ENCODE measurements at places on chromosomes 3 and 15.

DNA sequence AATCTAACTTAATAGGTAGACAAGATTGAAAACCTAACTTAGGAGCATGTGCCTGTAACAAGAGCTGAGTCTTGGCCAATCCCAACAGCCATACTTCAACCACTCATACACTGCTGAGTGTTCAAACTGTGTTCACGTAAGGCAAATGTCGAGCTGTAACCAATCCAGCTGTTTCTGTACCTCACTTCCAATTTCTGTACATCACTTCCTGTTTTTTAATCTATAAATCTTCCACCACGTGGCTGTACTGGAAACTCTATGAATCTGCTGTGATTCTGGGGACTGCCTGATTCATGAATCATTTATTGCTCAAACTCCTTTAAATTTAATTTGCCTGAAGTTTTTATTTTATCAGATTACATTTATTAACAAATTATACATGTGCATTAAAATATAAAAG, 44.6 kb upstream of the NEDD4 start:
- DNase-seq, result no peak

- no peak for DNase-seq
Measured at GRCh38 chr3:188539037-188539436, 385.1 kb downstream of the LPP start.

DNA sequence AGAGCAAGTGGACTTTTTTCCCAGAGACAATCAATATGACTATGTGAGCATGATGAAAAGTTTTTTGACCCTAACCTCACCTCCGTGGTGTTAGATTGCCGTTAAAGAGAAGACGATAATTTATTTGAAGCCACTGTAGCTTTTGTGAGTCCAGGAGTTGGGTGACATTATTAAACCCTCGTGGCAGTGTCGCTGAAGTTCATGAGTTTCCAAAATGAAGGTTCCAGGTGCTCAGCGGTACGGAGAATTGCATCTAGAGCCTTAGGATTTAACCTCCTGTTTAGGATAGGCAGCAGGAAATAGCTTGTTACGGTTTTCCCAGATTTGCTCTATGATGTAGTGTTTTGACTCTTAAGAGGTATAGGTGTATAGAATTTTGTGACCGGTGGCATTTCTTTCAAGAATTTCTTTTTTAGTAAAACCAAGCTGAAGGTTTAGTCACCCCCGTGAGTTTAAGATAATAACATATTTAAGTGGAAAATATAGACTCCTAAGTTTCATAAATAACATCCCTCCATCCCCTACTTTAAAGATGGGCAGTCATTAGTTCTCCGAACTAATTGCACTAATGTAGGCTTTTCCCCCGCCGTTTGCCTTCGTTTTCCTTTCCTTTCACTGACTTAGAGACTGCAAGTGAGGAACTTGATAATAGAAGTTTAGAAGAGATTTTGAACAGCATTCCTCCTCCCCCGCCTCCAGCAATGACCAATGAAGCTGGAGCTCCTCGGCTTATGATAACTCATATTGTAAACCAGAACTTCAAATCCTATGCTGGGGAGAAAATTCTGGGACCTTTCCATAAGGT, 2.0 kb downstream of the SMC4 start:
- no peak for DNase-seq

- no peak for DNase-seq
Measured at GRCh38 chr3:4995500-4996053, 16.3 kb downstream of the BHLHE40 start.

DNA sequence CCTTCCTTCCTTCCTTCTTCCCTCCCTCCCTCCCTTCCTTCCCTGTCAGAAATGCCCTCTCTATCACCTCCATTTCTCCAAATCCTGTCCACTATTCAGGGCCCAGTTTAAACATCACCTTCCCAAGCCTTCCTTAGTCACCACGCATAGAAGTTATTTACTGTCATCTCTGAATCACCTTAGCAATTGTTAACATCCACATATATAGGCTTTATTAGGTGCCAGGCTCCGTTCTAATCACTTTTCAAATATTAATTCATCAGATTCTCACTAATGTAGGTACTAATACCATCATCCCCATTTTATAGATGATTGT, 1.1 kb upstream of the MAGEF1 start:
- no peak for DNase-seq

- no peak for DNase-seq
Measured at GRCh38 chr3:163547014-163547685, 1531.1 kb downstream of the SI start.

DNA sequence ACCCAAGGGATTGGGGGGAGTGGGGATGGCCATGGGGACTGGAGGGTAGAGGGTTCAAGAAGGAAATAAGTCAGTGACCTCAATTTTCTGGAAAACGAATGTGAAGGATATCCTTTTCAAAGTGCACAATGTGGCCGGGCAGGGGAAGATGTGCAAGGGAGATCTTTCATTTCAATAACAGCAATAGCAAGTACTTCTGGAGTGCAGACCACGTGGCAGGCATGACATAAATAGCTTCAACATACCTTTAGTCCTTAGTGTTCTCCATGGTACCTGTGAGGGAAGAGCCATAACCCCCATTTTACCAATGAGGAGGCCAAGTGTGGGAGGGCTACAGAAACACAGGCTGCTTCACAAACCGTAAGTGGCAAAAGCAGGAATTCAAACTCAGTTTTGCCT, 138.7 kb downstream of the FOXP1 start:
- no peak for DNase-seq

- peak; percentile 6 for DNase-seq
Measured at GRCh38 chr15:70308011-70308734, 210.5 kb upstream of the TLE3 start.

GRCh38 chr3:195210266-195210973, 60.5 kb downstream of the XXYLT1 start:
- DNase-seq, result no peak

DNA sequence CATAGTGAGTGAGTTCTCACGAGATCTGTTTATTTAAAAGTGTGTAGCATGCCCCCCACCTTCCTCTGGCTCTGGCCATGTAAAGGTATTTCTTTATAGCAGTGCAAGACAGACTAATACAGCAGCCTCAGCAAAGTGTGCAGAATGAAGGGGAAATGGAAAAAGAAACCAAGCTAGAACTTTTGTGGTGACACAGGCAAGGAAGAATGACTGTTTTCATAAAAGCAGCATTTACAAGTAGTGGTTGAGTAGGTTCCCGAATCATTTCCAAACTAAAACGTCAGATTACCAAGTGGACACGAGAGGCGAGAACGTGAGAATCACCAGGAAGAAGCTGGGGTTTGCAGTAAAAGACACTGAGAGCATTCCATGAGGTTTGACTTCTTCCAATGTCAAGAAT, 100.2 kb upstream of the AKAP13 start:
- DNase-seq, result no peak

- no peak for DNase-seq
Measured at GRCh38 chr15:64205202-64205601, 42.4 kb upstream of the PPIB start.

GRCh38 chr3:88324788-88325187, 175.0 kb downstream of the C3orf38 start:
- DNase-seq, result no peak

DNA sequence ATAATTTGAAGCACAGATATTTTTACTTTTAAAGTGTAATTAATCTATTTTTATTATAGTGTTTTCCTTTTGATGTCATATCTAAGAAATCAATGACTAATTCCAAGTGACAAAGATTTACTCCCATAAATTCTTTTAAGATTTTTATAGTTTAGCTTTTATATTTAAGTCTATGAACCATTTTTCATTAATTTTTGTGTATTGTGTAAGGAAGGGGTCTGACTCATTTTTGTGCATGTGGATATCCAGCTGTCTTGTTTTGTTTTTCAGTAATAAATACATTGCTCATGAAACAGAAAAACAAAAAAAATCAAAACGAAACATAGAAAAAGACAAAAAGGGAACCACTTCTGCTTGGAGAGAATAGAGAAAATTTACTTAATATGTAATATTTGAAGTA, 145.1 kb downstream of the EPHA6 start:
- no peak for DNase-seq

- no peak for DNase-seq
Measured at GRCh38 chr3:21624524-21624923, 126.5 kb downstream of the ZNF385D start.

- DNase-seq, result no peak
Measured at GRCh38 chr3:192597506-192597905, 129.8 kb downstream of the FGF12 start.

- no peak for DNase-seq
Measured at GRCh38 chr3:31483776-31484175, 48.9 kb upstream of the STT3B start.

DNA sequence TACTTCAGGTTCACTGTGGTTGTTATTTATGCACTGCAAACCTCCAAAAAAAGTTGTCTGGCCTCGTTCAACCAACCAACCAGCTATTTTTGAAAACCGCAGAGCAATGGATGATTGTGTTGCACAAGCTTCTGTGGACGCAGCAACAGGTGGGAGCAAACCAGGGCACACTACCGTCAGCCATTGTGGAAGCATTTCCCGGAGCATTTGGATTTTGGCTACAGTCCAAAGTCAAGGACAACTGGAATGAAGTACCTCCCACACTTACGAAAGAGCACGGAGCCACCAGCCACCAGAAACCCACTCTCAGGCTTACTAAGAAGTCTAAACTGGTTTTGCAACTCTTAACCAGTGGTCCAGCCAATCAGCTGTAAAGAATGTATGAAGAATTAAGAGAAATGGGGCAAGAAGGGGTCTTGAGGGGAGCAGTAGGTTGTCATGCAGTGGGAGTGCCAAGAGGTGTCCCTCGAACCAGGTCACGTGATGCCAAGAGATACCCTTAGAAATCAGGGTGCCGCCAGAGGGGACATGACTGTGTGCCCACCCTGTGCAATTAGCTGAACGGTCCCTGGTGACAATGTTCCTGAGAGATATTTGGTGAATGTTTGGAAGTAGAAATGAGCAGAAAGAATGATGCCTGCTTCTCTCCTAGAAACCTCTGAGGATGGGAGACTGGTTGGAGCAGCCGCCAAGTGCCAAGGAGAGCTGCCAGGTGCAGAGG, 68.9 kb upstream of the PCSK6 start:
- no peak for DNase-seq

DNA sequence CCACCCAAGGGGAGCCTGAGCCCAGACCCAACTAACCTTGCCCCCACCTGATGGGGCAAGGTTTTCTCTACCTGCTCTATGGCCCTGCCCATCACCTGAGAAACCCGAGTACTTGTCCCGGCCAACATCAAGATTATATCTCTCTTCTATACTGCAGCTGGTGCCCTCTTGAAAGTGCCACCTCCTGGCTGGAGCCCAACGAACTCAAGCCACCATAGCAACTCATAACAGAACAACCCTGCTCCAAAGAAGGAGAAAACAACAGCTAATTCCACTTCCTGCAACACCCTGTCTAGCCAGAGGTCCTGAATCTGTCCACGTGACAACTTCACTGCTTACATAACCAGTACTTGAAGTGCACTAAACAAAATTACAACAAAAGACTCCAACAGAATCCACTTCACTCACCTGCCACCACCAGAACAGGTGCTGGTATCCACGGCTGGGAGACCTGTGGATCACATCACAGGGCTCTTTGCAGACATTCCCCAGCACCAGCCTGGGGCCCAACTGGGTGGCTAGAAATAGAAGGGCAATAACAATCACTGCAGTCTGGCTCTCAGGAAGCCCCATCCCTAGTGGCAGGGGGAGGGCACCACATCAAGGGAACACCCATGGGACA, 49.2 kb downstream of the PIERCE2 start:
- no peak for DNase-seq

DNA sequence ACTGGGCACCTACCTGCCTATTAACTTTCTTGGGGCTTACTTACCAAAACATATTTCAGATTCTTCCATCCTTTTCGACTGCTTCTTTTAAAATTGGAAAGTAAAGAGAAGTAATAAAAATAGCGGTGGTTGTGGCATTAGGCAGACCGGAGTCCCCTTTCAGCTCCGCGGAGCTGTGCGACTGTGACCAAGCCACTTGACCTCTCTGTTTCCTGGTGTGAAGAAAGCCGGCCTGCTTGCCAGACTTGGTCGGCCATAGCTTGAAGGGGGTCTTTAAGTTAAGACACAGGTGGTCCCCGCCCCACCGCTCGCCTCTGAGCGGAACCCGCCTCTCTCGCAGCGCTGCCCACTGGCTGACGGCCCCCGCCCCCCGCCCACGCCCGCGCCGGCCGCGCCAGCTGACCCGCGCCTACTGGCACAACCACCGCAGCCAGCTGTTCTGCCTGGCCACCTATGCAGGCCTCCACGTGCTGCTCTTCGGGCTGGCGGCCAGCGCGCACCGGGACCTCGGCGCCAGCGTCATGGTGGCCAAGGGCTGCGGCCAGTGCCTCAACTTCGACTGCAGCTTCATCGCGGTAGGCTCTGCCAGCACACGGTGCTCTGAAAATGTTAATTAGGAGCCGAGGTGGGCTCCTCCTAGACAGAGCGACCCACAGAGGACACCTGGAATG, 18.3 kb downstream of the NOX5 start:
- no peak for DNase-seq

- no peak for DNase-seq
Measured at GRCh38 chr3:197541756-197542539, 13.8 kb downstream of the BDH1 start.

GRCh38 chr3:12702501-12702900, 38.6 kb upstream of the RAF1 start:
- no peak for DNase-seq

DNA sequence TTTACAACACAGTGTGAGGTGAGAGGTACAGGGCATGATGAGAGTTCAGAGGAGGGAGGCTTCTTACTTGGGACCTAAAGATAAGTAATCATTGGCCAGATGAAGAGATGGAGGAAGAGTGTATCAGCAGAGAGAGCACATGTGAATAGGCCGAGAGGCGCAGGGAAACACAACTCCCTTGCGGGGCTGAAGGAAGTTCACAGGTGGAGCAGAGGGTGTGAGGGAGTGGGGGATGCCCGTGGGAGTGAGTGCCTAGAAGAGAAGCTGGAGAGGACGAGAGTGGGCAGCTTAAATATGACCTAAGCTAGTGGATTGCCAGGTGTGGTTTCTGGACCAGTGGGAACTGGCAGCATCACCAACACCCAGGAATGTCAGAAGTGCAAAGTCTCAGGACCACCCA, 98.2 kb upstream of the TBC1D5 start:
- no peak for DNase-seq

DNA sequence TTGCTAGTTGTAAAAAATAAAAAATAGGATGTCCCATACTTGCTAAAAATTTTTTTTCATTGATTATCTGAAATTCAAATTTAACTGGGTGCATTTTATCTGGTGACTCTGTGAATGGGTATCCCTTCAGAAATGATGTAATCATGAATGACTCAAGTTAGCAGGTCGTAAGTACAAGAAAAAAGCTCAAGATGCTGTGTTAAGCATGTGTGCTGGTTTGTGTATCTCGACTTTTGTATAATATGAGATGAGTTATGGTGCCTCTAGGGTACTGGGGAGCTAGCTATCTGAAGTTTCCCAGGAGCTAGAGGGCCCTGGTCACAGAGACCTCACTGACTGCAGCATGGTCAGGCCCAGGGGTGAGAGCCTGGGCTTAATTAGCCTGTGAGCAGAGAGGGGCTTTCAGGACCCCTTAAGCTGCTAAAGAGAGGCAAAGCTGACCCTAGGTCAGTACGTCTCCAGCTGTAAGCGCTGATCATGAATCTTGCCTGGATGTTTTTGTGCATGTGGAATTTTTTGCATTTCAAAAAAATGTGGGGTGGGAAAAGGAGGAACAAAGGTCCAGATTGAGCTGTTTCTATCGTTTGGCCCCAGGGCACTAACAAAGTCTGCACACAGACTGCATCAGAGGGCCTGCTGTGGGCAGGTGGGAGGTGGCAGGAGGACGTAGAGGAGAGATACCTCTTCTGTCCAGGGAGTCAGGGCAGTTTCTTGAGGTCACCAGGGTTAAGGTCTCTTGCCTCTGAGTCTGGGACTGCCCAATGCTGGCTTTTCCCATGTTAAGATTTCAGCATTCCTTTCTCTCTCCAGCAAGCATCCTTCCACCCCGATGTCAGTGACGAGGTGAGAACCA, 233.2 kb upstream of the TPM1 start:
- no peak for DNase-seq
